Fibroblast of skin of left quadriceps (primary cell): ENCODE measurements at places on chromosomes 2 and 18.

GRCh38 chr2:41668529-41668928, 379.3 kb upstream of the PKDCC start:
- no peak for DNase-seq

GRCh38 chr18:53458944-53459580, 765.4 kb downstream of the MBD2 start:
- no peak for DNase-seq

- no peak for DNase-seq
Observed at GRCh38 chr2:96120091-96120720, 3.8 kb upstream of the ADRA2B start.

GRCh38 chr2:9813312-9814128, 29.8 kb upstream of the TAF1B start:
- no peak for DNase-seq

DNA sequence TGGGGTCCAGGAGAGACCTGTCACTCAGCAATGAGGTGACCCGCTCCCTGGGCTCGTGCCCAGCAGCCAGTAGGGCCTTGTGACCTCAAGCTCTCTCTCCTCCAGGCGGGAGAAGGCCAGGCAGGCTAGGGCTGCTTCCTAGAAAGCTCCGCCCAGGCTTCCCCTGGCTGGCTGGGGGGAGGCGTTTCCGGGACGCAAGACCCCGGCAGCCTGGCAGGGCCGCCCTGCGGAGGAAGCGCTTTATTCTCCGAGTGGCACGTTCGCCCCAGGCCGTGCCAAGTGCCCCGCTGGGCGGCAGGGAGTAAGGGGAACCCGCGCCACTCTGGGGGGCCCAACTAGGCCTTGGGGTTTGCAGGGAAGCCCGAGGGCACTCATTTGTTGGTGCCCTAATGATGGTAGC, 21.2 kb upstream of the EPAS1 start:
- no peak for DNase-seq

- peak; percentile 83 for DNase-seq
Observed at GRCh38 chr2:229974266-229974665, 52.0 kb downstream of the FBXO36 start.

GRCh38 chr2:194319222-194319992, 1337.6 kb upstream of the SLC39A10 start:
- DNase-seq, result no peak

DNA sequence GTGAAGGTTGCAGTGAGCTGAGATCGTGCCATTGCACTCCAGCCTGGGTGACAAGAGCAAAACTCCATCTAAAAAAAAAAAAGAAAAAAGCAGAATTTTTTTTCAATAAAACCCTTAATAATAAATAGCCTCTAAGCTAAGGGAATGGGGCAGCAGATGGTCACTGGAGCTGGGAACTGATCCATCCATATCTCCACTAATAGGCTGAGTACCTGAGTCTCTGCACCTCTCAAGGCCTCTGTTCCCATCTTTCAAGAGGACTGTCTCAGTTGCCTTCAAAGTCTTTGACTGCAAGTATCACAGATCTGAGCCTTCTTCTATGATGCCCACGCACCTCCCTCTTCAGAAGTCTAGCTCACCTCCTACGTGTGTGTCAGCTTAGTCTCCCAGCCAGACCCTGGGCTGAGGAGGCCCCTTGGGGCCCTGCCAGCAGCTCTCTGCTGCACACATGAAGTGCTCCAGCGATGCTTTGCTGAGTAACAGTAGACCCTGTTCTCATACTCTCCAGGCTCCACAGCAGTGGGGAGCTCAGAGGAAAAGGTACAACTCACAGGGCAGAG, 32.9 kb downstream of the ST8SIA5 start:
- DNase-seq, result no peak

DNA sequence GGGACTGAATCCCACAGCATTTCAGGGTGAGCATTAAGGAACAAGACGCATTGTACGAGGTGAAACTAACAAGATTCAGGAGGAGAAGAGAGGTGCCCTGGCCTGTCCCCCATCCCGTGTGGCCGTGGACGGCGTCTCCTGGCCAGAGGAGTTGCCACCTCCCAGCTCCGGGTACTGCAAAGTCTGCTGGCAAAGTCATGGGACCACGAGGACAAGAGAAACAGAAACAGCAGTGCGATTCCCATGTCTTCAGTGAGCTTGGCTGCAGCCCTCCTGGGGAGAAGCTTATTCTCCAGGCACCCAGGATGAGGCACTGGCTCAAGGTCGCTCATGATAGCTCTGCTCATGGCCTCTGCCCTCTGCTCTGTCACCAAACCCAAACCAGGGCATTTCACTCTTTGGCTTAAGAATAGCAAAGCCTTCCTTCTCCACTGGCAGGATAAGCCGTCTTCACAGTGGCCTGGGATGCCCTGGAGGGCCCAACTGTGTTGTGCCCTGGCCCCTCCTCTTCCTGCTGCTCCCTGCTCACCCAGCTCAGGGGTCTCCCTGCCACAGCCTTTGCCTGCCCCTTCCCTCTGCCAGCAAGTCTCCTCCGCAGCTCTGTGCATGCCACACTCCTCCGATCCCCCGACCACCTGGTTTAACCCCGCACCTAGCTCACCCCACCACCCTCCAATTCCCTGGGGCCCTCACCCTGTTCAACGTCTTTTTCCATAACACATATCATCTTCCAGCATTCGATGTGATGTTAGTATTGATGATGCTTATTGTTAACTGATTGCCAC, 144.8 kb downstream of the PXDN start:
- DNase-seq, result no peak

DNA sequence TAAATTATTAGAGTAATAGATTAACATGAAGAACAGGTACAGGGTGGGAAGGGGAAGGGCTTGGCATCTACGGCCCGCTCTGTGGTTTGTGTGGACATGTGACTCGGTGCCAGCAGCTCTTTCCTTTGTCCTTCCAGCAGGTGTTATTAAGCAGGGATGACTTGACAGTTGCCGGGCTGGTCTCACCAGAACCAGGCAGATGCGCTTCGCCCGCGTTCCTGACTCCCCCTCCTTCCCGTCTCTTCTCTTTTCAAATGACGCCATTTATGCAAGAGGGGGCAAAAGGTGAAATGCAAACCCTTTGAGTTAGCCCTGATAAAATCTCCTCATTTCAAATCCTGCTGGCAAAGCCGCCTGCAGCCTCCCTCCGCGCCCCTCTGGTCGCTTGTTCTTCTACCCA, 38.9 kb upstream of the MGAT4A start:
- no peak for DNase-seq

GRCh38 chr2:197937814-197938213, 133.4 kb downstream of the PLCL1 start:
- no peak for DNase-seq

- no peak for DNase-seq
Observed at GRCh38 chr18:29305516-29305915, 1128.6 kb upstream of the CDH2 start.

DNA sequence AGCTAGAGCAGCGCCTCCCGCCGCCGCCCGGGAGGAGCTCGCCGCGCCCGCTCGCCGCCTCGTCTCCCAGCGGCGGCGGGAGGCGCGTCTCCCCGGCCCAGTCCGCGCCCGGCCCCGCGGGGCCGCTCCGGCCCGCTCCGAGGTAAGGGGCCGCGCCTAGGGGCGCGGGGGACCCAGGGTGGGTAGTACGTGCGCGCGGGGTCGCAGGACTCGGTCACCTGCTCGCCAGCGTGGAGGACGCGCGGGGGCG, 259 bp downstream of the NPAS2 start:
- no peak for DNase-seq

DNA sequence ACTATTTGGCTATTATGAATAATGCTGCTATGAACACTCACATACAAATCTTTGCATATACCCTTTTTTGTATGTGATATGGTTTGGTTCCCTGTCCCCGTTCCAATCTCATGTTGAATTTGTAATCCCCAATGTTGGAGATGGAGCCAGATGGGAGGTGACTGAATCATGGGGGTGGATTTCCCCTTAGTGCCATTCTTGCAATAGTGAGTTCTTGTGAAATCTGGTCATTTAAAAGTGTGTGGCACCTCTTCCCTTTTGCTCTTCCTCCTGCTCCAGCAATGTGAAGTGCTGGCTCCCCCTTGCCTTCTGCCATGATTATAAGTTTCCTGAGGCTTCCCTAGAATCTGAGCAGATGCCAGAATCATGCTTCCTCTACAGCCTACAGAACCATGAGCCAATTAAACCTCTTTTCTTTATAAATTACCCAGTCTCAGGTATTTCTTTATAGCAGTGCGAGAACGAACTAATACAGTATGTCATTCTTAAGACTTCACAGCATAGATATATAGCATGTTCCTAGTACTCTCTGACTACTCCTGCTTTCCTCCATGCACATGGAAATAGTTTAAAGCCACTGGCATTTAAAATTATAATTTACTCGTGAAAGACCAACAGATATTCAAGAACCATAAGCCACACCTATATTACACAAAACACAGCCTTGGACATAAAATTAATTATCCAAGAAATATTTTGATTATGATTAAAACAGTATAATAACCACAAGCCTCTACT, 75.2 kb downstream of the COBLL1 start:
- no peak for DNase-seq

DNA sequence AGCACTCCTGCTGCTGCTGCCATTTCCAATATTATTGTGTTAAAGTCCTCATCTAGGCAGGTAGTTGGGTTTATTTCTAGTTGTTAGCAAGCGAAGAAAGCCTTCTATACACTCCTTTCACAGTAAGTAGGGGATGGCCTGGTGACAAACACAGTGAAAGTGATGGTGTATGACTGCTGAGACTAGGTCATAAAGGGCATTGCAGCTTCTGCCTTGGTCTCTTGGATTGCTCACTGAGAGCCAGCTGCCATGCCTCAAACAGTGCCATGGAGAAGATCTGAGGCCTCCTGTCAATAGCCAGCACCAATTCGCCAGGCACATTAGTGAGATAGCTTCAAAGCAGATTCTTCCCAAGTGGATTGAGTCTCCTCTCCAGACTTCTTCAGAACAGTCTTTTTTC, 27.6 kb upstream of the MSTN start:
- DNase-seq, result no peak

DNA sequence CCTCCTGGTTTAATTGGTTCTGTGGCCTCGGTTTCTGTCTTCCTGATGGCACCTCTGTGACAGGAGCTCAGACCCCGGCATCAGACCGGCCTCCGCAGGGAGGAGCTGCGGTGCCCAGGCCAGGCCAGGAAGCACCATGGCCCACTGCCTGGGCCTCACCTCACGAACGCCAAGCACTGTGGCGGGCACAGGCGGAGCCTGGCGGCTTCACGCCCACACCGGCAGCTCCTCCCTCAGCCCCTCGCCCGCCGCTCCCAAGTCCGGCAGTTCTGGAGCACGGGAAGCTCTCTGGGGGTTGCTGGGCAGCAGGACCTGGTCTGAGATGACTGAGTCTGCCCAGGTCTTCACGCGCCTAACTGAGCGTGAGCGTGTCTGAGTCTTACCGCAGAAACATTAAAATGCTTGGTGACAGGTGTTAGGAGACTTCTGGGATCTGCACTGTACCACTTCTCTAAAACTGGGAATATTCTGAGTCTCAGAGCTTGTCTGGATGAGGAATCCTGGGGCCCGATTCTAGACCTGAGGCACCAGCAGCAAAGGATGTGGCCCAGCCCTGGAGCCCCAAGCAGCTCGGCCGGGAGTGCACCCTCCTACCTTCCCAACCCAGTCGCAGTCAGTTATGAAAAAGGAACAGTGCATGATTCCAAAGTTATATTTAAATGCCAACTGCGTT, 21.9 kb downstream of the RTP5 start:
- DNase-seq, result no peak

GRCh38 chr2:32743480-32744236, 115.8 kb downstream of the TTC27 start:
- no peak for DNase-seq

DNA sequence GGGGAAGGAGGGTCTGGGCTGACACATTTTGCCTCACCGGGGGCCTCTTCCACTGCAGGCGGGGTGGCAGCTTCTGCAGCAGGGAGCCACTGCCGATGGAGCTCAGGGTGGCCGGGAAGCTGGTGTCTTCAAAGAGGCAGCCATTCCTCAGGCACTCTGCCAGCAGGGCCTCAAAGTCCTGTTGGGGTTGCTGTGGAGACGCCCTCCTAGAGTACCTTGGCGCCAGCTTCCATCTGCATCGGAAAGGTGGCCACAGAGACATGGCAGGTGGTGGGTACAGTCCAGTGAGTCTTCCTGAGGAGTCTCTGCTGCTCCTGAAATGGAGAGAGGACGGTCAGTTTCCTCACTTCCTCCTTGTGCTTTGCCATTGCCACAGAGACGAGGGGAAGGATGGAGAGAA, 12.1 kb downstream of the CAPN14 start:
- no peak for DNase-seq

DNA sequence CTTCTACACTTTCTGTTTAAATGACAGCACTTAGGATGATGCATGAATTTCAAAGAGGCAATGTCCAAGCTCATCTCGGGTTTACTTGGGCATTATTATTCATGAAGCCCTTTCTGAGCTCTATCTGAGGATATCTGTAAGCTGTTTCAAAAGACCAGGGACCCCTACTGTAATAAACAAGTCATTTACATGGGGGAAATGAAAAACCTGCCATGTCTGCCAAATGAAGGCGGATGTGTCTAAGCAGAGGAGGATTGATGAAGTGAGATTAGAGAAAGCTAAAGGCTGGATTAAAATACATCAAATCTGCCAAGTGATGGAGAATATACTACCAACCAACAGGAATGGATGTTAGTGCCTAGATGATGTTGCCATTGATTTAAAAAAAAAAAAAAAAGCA, 64.5 kb downstream of the SUCLG1 start:
- no peak for DNase-seq

GRCh38 chr2:156512451-156512850, 76.3 kb downstream of the GPD2 start:
- DNase-seq, result peak; percentile 13

DNA sequence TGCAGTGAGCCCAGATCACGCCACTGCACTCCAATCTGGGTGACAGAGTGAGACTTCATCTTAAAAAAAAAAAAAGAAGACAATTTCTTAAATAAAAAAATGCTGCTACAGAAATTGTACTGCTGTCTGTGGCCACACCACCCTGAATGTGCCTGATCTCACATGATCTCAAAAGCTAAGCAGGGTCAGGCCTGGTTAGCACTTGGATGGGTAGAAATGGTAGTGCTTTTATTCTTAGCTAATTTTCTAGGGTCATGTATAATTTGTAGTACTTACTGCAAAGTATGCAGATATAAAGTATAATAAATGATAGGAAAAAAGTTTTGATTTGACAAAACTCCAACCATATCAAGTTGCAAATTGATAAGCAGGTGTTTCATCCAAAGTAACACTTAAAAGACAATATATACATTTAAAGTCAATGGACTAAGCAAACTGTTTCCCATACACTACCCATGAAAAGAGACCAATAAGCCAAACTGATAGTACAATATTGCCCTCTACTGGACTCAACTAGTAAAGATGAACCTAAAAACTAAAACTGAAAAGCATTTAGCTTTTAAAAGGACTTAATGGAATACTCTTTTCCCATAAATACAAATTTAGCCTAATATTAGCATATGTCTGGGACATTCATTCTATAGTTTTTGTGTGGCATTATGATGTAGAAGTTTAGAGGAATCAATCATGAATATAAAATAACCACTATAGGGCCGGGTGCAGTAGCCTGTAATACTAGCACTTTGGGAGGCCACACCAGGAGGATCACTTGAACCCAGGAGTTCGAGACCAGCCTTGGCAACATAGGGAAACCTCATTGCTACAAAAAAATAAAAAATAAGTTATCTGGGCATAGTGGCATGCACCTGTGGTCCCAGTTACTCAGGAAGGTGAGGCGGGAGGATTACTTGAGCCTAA, 18.6 kb upstream of the PEX13 start:
- DNase-seq, result no peak

GRCh38 chr2:69453475-69454129, 16.4 kb upstream of the NFU1 start:
- DNase-seq, result no peak

- DNase-seq, result no peak
Observed at GRCh38 chr2:224377751-224378700, 23.9 kb downstream of the FAM124B start.

GRCh38 chr2:218806346-218806978, 24.5 kb downstream of the CYP27A1 start:
- peak; percentile 99 for DNase-seq
